ENCODE measurements at places on chromosomes 12 and 14.

- no peak for DNase-seq
These were observed 11.5 kb downstream of the ZFP36L1 start for GRCh38 chr14:68781161-68782021.

DNA sequence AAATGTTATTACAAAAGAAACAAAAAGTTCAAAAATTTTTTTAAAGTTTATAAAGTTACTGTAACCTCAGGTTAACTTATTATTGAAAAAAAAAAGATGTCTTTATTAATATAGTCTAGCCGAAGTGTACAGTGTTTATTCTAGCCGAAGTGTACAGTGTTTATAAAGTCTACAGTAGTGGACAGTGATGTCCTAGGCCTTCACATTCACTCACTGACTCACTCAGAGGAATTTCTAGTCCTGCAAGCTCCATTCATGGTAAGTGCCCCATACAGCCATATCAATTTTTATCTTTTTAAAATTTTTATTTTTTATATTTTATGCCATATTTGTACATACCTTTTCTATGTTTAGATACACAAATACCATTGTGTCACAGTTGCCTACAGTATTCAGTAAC, 10.4 kb downstream of the ATG2B start:
- DNase-seq, result no peak

- no peak for DNase-seq
These were observed 3.7 kb downstream of the MAX start for GRCh38 chr14:65098586-65098985.

GRCh38 chr14:93952829-93953228, 23.5 kb downstream of the ASB2 start:
- no peak for DNase-seq

GRCh38 chr14:93395231-93395630, 35.5 kb upstream of the UNC79 start:
- DNase-seq, result no peak

GRCh38 chr12:40921563-40922163, 229.4 kb downstream of the CNTN1 start:
- DNase-seq, result no peak

- peak; percentile 25 for DNase-seq
These were observed 30.3 kb downstream of the CD9 start for GRCh38 chr12:6230321-6231110.

DNA sequence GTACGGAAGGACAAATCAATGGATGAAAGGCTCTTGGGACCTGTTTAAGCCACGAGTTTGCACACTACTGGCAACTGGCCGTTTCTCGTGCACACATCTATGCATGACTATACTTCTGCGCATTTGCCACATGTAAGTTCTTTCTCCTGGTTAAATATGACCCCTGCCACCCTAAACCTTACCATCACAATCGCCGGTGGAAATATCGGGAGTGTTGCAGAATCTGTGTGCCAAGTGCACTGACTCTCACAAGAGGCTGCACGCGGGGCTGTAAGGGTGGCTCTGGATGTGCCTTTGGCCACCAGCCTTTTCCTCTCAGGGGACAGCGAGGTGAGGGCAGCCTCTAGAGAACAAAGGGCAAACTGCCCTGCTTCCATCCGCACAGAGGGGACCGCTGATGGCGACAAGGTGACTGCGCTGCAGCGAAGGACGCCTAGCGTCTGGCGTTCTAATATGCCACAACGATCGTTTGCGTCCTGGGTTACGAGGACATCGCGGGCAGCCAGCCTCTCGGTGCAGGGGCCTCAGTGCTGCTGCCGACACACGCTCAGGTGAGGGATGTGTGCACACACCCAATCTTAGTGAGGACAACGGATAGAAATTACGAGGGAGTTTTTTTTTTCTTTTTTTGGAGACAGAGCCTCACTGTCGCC, 232.2 kb downstream of the PCNX1 start:
- no peak for DNase-seq

DNA sequence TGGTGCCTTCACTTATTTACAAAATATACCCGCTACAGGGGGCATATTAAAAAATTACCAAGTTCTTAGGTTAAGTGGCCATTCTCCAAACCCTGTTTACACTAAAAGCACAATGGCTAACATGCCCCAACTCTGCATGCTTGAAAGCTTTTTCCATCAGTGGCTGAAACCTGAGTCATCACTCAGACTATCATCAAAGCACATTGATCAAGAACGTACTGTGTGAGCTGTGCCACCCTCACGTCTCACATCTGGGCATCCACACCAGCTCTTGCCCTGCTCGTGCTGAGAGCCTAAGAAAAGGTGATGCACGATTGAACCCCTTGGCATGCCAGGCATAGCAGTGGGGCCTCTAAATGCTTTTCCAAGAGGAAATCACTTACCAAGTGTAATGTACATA, 13.2 kb downstream of the AQP6 start:
- no peak for DNase-seq

GRCh38 chr14:95664546-95664945, 21.7 kb upstream of the TCL1B start:
- DNase-seq, result no peak

DNA sequence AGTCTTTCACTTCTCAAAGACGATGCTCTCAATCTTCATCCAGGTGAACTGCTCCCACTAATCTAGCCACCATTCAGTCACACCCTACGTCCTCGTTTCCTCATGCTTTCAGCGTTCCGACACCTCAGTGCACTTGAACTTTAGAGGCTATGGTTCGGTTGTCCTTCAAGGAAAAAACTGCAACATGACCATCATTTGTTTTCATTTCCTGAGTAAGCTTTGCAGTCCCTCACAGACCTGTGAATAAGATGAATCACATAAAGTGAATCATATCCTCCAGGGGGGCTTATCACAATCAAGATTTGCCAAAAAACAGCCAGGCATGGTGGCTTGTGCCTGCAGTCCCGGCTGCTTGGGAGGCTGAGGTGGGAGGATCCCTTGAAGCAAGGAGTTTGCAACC, 80.2 kb downstream of the TMCC3 start:
- no peak for DNase-seq

DNA sequence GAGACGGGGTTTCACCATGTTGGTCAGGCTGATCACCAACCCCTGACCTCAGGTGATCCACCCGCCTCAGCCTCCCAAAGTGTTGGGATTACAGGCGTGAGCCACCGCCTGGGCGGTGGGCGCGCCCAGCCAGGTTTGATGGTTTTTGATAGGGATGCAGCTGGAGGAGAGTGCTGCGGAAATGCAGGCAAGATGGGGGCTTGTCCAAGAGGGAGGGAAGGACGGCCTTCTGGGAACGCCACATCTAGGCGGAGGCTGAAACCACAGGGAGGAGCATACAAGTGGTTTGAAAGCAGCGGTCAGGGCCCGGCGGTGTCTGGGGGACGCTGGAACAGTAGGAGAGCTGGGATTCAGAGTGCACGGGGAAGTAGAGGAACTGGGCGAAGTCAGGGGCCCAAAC, 134.6 kb downstream of the VRK1 start:
- no peak for DNase-seq

DNA sequence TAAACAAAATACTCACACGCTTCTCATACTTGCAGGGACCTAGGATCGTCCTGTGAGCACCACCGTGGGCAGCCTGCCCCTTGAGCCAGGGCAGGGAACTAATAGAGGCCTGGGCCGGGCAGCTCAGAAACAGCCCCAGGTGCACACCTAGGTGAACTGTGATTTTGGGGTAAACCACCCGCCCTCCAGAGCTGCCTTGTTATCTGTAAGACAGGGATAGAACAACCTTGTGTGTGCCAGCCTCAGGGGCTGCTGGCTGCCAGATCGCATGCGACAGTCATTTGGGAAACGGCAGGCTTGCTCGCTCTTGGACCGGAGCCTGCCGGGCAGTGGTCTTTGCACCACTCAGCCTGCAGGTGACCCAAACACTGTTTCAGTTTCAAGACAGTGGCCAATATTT, 86.8 kb downstream of the ADGRD1 start:
- no peak for DNase-seq

DNA sequence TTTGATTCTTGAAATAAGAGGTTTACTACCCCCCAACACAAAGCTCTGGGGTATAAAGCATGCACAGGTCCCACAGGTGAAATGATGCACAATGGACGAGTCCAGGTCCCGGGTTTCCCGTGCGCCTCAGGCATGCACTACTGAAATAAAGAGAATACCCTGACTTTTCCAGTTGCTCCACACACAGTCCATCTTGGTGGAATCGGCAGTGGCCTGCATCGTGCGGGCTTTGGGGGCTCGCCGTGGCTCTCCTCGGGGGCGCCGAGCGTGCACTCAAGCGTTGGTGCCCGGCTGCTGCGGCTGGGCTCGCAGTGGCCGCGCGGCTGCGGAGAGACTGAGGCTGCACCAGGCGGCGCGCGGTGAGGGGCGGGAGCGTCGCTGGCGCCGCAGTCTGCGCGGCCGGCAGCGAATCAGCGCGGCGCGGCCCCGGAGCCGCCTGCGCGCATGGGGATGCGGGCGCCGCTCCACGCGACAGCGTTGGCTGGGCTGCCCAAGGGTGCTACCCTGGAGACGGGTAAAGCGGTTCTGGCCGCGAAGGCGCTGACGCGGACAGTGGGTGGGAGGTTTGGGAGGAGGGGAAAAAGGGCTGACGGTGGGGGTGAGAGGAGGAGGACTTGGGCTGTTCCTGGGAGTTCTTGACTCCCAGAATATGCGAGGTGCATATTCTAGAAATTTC, 53.8 kb upstream of the CCDC175 start:
- DNase-seq, result no peak

DNA sequence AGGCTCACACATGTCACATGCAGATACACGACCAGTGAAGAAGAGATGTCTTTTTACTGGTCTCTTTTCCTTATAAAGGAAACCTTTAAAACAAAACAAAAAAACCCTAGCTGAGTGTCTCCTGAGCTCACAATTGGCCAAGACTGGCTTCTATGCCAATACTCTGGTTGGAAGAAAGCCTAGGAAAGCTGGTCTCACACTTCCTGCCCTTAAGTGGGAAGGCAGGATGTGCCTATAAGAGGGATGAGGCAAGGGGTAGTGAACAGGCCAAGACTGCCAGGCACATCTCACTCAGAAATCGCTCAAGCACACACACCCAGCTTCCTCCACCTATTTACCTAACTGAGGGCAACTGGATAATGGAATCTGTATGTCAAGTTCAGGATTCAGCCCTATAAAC, 50.0 kb downstream of the SOCS2 start:
- DNase-seq, result no peak

GRCh38 chr12:39502726-39503125, 59.8 kb upstream of the KIF21A start:
- DNase-seq, result no peak

DNA sequence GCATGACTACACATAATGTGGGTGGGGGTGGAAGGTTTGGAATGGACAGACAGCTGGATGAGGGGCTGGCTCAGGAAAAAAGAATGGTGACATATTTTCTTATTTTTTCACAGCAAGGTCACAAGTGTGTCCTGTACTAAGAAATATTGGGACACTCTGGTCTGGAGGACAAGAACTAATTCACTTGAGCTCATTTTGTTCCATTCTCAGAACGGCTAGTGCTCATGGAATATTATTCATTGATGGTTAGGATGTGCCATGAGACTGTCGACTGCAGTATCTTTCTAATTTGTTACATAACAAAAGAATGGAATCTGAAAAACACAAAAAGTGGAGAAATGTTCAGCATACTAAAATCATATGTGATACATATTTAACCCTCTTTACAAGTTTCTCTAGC, 149.5 kb downstream of the BMP4 start:
- DNase-seq, result no peak

DNA sequence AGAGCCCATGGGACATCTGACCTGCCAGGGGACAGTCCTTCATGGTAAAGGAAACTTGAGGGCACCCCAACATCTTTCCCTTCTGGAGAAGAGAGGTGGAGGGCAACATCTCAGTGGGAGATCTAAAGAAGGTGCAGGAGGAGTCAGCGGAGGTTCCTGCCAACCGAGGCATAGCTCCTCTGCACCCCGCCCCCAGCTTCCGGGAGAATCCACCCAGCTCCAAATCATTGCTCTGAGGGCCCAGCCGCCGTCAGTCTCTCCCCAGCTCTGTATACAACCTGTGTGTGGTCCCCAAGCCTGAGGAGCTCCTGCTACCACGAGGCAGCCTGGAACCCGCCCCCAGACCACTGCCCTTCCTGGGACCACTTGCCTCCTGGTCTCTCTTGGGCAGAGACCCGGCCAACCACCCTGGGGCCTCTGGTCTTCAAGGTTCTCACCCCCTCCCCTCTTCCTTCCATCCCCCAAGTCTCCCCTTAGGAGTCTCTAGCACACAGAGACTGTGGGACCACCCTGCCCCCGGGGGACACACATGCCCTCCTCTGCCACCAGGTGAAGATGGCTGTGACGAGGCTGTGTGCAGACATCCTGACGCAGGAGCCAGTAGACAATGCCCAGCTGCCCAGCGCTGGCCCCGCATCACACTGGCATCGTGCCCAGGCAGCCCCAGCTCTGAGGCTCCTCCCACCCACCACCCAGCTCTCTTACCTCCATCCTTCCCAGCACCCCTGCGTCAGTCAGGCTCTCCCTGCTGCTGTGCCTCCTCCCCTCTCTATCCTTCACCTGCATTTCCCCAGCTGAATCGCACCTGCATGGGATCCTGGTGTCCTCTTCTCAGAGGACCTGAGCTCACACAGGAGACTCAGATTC, 13.0 kb upstream of the NUDT14 start:
- DNase-seq, result no peak

- no peak for DNase-seq
These were observed 3.4 kb downstream of the MMP17 start for GRCh38 chr12:131831635-131832041.

- no peak for DNase-seq
These were observed 54.1 kb downstream of the CEP83 start for GRCh38 chr12:94405413-94406116.

DNA sequence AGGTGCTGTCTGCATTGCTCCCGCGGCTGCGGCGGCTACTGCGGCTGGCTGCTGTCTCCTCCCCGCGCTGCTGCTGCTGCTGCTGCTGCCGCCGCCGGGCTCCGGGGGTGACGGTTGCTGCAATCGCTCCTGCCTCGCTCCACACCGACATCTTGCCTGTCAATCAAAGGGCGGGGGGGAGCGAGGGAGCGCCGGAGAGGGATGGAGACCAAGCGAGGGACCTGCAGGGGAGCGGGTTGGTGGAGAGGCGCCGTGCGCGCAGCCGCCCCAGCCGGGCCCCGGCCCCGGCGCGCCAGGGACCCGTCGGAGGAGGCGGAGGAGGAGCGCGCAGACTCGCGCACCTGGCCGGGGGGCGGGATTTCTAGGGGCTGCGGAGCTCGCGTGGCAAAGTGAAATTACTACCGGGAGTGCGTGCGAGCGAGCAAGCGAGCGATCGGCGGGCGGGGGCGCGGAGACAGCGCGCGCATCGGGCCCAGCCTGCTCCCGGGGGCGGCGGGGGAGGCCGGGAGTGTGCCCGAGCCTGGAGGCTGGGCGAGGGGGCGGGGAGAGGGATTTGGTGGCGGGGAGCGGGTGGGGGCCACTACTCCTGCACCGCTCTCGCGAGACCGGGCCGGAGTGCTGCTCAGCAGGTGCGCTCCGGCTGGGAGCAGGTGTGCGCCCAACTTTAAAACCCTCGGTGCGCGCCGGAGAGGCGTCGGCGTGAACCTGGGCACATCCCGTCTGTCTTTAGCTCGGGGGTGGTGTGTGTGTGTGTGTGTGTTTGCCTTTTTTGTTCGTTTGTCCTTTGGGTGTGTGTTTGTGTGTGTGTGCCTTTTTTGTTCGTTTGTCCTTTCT, at the start of gene KSR2:
KSR2 (minus strand) TSS at position 165 of the 834 bp plus-strand sequence. CDS start 735 bp downstream, outside the sequence.
- DNase-seq, result peak; percentile 36

GRCh38 chr14:33931461-33931860, 19.4 kb downstream of the EGLN3 start:
- no peak for DNase-seq
